ENCODE measurements at places on chromosomes 5 and 9.

- no peak for DNase-seq
These were observed 125.5 kb downstream of the OLFM1 start for GRCh38 chr9:135212961-135213360.

GRCh38 chr9:124102363-124102762 is 90.8 kb downstream of the LHX2 start:
- DNase-seq = no peak

GRCh38 chr5:45697201-45697600 is 1.0 kb upstream of the HCN1 start:
- no peak for DNase-seq

- DNase-seq = no peak
These were observed 330.0 kb downstream of the EBF1 start for GRCh38 chr5:158769696-158770095.

DNA sequence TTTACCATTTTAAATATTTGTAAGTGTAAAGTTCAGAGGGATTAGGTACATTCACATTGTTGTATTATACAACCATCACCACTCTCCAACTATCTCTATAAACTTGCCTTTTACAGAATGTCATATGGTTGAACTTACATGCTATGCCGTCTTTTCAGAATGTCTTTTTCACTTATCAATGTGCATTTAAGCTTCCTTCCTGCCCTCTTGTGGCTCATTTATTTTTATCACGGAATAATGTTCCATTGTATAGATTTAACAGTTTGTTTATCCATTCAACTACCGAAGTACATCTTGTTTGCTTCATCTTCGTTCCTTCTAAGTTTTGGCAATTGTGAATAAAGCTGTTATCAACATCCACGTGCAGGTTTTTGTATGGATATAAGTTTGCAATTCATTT is 133.3 kb upstream of the C6 start:
- DNase-seq = no peak

GRCh38 chr5:96347502-96348292 is 85.4 kb downstream of the PCSK1 start:
- DNase-seq = no peak

- no peak for DNase-seq
These were observed 147.9 kb downstream of the HSD17B3 start for GRCh38 chr9:96154081-96154480.

- DNase-seq = no peak
These were observed 21.3 kb downstream of the HMCN2 start for GRCh38 chr9:130286781-130287428.

DNA sequence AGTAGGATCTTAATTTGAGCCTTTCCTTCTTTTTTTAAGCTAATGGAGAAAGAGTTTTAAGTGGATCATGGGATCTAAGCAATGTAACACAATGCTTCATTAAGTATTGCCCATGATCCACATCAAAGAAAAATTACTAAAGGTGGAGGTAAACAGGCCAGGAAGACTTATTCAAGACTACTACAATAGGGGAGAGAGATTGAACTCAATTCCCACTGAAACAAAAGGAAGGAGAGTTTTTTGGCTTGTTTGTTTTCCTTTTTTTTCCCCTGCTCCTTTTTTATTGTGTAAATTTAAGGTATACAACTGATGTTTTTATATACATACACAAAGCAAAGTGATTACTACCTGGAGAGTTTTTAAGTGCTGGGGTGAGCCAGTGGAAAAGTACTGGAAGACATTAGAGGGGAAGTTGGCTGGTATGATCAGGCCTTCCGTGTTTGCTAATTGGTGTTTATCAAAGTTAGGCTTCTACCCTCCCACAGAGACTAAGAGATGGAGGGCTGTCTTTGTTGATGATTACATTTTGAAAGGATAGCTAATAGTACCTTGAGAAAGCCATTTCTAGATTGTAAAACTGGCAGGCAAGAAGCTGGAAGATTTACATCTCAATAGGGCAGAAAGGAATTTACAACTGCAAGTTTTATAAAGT is 262.7 kb downstream of the CHSY3 start:
- DNase-seq = no peak

All from stimulated activated CD4-positive, alpha-beta T cell treated with anti-CD3 and anti-CD28 coated beads, Interleukin-12 subunit alpha, Interleukin-12 subunit beta, amount 100 ng/mL, for 24 hours (primary cell).